Heart left ventricle (tissue), 16 donors: ENCODE measurements at places on chromosomes 1 and 21. TPM values are rescaled to one million over a fixed set of nuclear protein-coding genes. Genes with fewer than 3 reads are reported as not detected.

DNA sequence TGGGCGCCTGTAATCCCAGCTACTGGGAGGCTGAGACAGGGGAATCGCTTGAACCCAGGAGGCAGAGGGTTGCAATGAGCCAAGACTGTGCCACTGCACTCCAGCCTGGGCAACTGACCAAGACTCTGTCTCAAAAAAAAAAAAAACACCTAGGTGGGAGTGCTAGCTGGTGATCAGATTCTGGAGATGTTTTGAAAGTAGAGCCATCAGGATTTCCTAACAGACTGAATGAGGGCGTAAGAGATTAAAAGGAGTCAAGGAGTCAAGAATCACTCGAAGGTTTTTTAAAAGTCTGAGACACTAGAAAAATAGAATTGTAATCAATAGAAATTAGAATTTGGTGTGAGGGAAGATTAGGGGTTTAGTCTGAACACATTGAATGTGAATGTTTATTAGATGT lies 73.8 kb downstream of the HSF2BP start:
- no peak for DNase-seq

DNA sequence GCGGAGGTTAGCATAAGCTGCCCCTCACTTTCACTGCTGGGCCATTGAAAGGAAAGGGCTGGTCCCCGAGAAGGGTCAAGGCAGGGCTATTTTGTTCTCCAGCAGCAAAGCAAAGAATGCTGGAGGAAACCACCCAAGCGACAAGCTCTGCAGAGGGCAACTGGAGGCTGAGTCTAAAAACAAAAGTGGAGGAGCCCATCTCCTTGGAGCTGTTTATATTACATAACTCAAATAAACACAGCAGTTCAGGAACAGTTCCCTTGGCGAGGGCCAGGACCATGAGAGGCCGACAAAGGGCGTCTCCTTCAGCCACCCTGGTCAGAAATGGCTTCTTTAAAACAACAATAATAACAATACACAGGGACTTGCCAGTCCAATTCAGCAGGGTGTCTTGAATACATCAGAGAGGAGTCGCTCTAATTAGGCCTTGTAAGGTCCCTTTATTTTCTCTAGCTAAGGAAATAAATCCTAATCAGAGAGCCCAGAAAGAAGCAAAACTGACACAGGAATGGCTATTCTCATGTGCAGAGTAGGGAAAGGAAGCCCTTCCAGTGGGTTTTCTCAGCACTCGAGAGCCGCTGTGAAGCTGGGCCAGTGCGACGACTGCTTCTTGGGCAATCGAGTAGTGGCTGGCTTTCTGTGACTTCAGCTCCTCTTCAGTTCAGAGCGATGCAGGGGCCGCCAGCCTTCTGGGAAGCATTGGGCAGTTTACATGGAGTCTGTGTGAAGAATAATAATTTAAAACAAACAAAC lies 57.0 kb upstream of the TARBP1 start:
- DNase-seq: peak; percentile 79

OBSCN gene
- polyA plus RNA-seq: 524 TPM

HSPA6 gene
- polyA plus RNA-seq: 1.3 TPM

GRCh38 chr1:205843036-205843859 lies 6.7 kb downstream of the PM20D1 start:
- no peak for DNase-seq

GRCh38 chr1:107941531-107941930 lies 23.4 kb downstream of the VAV3 start:
- no peak for DNase-seq

DNA sequence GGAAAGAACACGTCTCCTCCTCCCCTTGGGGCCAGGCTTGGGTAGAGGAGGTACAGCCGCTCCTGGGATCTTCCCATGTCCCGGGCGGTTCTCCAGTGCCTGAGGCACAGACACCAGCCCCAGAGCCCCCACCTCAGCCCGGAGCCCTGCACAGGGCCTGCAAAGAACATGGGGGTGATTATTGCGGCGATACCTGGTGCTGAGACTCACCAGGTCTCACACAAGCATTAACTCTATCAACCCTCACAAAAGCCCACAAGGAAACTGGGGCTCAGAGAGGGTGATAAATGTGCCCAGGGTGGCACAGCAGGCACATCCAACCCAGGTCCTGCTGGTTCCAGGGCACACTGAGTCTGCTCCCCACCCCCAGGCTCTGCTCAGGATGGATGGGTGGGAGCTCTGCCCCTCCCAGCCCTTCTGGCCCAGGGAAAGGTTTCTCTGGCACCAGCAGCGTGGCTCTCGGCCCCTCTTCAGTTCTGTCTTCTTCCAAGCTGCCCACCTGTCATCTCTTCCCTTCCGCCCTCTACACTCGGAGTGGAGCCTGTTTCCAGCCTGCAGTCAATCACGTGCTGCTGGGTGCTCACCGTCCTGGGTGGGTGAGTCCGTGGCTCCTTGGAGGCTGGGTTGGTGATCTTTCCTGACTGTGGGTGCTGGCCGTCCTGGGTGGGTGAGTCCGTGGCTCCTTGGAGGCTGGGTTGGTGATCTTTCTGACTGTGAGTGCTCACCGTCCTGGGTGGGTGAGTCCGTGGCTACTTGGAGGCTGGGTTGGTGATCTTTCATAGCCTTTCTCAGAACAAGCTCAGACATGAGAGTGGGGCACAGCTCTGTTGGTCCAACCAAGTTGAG lies 53.6 kb upstream of the AJAP1 start:
- DNase-seq: no peak

- DNase-seq: no peak
Observed at GRCh38 chr1:45643978-45644377, 20.1 kb upstream of the CCDC17 start.

GRCh38 chr1:240487493-240487892 lies 124.5 kb downstream of the GREM2 start:
- no peak for DNase-seq

C1orf74 gene
- 1.1 TPM for polyA plus RNA-seq
